ENCODE measurements at places on chromosomes 2 and 18.

- no peak for DNase-seq
These were observed 292.6 kb downstream of the PRKCE start for GRCh38 chr2:45944074-45944473.

DNA sequence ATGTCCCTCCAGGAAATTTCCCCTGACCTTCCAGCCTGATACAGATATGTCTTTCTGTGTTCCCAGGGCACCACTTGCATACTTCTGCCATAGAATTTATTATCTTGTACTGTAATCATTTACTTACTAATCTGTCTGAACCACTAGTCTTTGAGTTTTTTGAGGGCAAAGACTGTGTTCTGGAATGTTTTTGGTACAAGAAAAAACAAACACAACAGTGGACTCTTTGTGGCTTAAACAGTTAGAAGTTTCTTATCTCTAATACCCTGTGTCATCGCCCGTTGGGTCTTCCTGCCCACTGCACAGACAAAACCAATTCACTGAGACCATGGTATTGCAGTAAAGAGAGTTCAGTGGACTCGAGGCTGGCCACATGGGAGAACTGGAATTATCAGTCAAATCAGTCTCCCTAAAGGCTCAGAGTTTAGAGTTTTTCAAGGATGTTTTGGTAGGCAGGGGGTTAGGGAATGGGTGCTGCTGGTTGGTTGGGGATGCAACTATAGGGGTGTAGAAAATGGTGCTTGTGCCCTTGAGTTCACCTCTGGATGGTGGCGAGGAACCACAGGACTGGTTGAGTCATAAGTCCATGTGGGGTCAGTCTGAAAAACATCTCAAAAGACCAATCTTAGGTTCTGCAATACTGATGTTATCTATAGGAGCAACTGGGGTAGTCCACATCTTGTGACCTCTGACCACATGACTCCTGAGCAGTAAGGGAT, 20.3 kb downstream of the RALB start:
- no peak for DNase-seq

DNA sequence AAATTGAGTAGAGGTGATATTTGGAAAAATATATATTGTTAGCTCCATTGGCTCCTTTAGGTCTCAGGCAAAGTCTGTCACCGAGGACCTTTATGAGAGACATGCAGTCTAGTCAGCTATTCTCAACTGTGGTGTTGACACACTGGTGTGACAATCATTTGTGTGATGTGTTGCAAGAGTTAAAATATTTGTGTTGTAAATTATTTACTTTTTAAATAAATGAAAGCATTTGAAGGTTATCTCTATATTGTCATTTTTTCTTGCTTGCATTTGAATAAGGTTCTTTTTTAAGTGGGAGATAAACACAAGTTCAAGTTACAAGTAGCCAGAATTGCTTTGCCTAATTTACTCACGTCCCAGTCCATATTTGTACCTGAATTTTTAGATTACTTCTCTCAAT, 4.3 kb downstream of the REL start:
- DNase-seq: no peak

DNA sequence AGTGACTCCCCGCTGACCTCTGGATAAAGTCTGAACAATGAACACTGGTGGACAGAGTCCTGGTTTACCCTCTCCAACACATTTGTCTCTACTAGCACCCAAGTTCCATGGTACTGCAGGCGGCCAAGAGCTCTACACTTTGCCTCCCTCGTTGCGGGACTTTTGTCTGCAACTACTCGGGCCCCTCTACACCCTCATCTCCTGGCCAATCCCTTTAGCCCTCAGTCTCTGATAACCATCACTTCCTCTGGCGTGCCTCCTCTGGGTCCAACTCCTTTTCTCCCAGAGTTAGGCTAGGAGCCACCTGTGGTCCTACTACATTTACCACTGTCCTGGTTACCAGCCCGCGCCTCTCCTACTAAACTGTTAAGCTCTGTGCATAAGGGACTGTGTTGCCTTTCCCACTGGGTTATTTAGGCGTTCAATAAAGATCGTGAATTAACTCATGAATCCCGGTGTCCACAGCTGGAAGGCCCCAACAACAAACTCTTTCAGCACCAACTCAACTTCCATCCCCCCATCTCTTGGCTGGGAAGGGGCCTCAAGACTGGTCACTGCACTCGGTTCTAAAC, 757 bp downstream of the HDHD2 start:
- no peak for DNase-seq

GRCh38 chr2:119005051-119005450, 63.1 kb downstream of the MARCO start:
- no peak for DNase-seq

GRCh38 chr2:113324684-113325160, 46.0 kb upstream of the PAX8 start:
- DNase-seq: no peak

DNA sequence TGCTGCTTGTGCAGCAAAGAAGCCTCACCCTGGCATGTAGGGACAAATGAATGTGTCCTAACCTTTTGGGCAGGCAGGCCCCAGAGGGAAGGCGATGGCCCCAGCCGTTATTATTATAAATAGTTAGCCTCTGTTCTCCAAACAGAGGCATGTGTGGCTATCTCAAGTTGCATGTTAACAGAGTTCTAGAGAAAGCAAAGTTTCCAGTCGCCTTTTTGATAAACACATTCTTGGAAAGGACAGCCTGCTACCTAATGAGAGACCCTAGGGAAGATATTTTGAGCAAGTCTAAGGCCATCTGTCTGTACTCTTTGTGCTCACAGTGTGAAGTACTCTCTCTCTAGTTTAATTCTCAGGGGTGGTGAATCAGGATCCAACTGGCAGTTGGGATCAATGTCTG, 97.4 kb upstream of the FHL2 start:
- no peak for DNase-seq

DNA sequence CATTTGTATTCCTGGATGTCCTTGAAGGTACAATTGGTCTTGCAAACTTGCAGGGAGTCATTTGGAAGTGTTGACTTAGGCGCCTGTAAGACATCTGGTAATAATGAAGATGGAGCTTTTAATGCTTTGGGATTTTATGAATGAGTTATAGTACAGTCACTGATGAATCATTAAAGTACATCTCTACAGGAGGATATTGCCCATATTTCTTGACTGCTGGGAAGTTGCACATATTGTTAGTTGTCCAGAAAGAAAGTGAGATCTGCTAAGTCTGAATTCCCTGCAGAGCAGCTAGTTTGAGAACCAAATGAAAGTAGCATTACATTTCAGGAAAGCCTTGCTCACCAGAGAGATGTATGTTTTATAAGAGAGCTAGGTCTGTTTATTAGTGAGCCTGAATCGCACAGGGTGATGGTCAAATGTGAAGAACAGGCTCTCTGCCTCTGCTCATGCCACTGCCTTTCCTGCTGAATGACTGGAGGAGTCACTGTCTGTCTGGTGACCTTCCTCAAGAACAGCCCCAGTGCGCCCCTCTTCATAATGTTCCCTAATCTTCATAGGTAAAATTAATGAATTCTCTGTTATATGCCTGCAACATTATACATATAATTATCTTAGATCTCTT, 138.9 kb upstream of the KLHL14 start:
- no peak for DNase-seq

- no peak for DNase-seq
These were observed 40.9 kb upstream of the TRIM43B start for GRCh38 chr2:95525294-95526035.

DNA sequence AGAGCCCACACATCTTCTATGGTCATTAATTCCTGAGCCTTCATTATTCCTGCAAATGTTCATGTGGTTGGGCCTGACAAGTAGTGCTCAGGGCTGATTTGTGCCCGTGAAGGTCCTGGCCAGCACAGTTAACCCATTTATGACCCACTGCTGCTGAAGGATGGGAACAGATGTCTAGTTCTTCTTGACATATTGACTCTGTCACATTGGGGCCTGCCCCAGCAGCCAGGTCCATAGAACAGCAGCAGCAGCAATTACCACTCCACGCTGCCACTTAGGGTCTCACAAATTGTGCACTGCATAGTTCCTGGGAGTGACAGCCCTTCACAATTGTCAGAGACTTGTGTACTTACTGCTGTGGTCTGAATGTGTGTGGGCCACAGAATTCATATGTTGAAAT, 442.3 kb upstream of the RGPD4 start:
- no peak for DNase-seq
